ENCODE measurements at places on chromosomes 2 and 18. TPM values are rescaled to one million over a fixed set of nuclear protein-coding genes. Genes with fewer than 3 reads are reported as not detected.

GALNT14 gene
- 1.4 TPM for total RNA-seq

VWA3B gene
- not detected for total RNA-seq

NEU2 gene
- total RNA-seq: not detected

CYRIA gene
- total RNA-seq: 10.2 TPM

UGT1A1 gene
- total RNA-seq: not detected

ANKRD62 gene
- not detected for total RNA-seq

CRACDL gene
- 0.37 TPM for total RNA-seq

UGT1A5 gene
- total RNA-seq: not detected
